ENCODE measurements at places on chromosomes 2 and 18.

DNA sequence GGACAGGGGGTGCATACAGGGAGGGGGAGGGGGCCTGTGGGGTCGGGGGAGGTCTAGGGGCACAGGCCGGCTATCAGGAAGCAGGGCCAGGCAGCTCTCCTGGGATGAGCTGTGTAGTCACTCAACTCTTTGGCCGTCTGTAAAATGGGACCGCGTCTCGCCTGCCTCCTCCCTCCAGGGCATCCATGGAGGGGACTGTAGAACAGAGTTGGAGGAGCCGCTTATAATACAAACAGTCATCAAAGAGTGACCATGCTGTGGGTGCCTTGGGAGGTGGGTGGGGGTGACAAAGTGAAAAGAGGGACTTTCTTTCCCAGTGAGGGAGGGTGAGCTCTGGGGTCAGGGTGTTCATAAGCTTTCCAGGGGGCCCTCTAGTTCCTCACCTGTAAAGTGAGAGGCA, 169.6 kb upstream of the HAAO start:
- no peak for DNase-seq

GRCh38 chr18:39375066-39375465, 1809.5 kb upstream of the CELF4 start:
- DNase-seq, result no peak

DNA sequence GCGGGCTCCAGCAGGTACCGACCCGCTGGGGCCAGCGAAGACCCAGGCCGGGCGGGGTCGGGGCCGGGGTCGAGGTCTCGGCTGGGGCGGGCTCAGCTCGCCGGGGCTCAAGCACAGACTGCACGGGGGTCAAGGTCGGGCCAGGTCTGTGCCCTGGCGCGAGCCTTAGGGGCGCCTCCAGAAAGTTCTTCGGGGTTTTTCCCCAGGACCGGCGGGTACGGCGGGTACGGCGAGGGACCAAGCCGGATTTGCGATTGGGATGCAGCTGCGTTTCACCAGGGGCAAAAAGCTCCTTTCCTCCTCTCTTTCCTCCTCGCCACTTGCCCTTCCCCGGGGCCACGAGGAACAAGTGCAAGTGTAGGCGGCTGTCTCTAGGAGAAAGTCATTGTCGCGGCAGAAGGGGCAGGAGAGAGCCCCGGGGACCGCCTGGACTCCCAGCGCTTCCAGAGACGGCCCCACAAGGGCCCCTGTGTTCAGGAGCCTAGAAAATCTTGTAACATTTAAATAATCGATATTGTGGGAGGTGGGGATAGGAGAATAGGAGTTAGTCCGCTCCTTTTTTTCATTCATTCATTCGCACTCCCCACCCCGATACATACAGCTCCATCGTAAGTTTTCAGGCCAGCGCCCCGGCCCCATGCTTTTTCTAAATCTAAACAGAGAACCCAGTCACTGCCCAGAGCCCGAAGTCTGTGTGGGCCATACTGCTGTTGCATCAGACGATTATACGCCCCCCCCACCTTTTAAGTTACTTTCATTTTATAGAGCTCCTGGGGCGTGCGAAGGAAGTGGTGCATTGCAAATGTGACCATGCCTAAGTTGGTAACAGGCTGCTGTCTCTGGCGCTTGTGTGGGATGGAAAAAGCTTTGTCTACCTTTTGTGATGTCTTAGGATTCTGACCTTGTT, 679 bp downstream of the PMAIP1 start:
- DNase-seq, result no peak

DNA sequence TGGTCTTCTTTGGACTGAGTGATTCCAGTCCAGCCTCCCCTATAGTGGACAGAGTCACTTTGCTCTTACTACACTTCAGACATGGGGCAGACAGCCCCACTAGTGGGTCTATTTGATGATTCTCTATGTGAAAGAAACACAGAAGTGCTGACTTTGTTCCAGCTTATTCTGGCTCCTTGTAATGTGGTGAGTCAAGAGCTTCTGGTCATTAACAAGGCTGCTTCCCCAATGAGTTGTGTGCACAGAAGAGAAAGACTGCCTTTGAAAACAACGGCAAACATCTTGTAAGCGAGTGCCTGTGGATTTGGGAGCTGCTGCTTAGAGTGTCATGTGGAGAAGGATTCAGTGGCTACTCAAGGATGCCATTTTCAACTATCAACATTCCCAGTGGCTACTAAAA, 39.1 kb downstream of the RMC1 start:
- DNase-seq, result no peak
